ENCODE measurements at places on chromosomes 3 and 15. TPM values are rescaled to one million over a fixed set of nuclear protein-coding genes. Genes with fewer than 3 reads are reported as not detected.

DNA sequence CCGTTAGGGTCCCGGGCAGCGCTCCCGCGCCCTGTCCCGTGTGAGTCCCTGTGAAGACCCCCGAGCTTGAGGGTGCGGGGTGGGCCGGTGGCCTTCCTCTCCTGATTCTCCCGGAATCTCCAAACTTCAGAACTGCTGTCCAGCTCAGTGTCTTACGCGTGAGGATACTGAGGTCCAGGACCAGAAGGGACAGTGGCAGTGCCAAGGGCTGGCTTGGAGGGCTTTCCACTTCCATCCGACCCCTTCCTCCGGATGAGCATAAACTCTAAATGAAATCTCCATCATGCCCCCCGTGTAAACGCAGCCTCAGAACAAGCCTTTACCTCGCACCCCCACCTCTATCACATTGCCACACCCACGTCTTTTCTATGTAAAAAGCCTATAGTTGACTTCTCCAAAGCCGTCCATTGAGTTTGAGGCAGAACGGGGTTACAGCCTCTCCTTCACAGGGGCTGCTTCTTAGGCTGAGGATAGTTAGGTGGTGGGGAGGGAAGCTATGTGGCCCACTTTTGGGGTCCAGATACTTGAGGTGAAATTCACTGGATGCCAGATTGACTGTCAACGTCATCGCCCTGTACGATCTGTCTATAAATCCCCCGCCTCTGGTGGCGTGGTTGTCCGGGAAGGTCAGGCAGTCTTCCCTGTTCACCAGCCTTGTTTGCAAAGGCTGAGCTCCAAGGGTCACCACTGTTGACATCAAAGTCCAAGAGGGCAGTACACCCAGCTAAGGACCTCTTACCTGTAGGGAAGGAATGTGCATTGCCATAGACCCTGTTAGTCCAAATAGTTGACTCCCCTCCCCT lies 1.1 kb downstream of the EDEM1 start:
- no peak for DNase-seq

DNA sequence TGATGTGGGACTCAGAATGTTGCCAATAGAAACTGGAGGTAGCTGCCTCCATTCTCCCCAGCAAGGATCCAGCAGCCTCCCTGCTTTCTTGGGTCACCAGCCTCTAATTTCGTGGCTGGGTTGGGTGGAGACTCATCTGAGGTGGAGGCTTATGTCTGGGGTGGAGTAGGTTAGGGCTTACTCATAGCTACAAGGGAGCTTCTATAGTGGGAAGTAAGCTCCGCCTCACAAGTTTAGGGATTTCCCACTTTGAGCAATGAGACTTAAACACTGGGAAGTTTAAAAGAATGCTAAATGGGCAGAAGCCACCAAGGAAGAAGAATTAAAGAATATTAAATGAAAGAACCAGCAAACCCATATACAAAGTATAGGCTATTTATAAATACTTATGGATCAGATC lies 63.8 kb downstream of the GJD2 start:
- DNase-seq: no peak

CX3CR1 gene
- total RNA-seq: 2.1 TPM

DNA sequence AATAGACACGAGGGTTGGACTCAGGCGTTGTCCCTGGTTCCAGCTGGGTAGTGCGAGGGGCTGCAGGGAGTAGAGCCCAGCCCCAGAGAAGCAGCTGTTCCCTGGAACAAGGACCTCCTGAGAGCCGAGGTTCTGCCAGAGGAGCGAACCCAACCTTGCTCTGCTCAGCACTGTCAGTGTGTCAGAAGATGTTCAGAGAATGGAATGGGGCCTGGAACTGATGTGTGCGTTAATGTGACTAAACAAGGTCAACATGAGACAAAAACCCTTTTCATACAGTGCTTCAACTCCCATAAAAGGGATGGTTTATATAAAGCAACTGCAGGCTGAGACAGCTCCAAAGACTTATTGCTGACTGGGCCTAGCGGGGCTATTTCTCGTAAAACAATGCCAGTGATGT lies 35.5 kb upstream of the HACD2 start:
- DNase-seq: no peak

- DNase-seq: no peak
Observed at GRCh38 chr3:148643389-148643840, 54.3 kb upstream of the AGTR1 start.

- no peak for DNase-seq
Observed at GRCh38 chr3:54901906-54902685, 25.8 kb downstream of the LRTM1 start.

PARP15 gene
- total RNA-seq: 0.51 TPM

DNA sequence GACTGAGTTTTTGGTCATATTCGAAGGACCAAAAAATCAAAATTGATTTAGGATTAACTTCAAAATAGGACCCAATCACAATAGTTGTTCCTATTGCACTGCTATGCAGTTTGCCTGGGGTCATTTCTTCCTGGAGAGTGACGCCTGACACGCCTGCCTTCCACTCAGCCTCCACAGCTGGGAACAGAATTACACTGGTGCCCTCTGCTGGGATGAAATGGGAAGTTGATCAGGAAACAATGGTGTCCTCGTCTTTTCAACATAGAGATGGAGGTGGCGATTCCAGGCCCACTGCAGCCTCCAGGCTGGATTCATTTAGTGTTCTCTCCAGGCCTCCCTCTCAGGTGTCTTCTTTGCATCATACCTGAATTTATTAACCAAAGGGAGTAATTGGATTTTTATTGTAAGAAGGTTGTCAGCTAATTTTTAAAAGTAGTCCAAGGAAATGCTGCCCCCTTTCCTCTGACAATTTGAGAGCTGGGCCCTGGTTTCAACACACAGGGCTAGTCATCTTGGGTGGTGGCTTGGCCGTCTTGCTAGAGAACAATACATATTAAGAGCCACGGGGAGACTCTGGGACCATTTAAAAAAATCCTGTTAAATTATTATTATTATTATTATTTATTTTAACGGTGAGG lies 69.7 kb downstream of the GAP43 start:
- no peak for DNase-seq

CRABP1 gene
- total RNA-seq: not detected

THSD4 gene
- 73.1 TPM for total RNA-seq

DNA sequence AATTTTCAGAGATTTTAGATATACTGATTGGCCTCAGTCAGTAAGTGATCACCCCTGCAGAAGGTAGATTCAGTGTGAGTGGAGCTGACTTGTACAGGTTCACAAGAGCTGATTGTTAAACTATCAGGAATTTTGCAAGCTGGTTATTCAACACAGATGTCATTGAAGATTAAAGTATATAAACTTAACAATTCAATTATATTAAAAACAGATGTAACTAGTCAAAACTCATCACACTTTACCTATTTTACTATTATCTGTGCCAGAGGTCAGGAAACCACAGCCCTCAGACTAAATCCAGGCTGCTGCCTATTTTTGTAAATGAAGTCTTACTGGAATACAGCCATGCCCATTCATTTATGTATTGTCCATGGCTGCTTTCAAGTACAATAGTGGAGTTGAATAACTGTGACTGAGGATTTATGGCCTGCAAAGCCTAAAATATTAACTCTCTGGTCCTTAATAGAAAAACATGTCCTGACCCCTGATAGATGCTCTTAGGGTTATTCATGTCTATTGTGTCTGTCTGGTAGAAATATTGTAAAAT lies 429.3 kb upstream of the PDZRN3 start:
- DNase-seq: no peak

DNA sequence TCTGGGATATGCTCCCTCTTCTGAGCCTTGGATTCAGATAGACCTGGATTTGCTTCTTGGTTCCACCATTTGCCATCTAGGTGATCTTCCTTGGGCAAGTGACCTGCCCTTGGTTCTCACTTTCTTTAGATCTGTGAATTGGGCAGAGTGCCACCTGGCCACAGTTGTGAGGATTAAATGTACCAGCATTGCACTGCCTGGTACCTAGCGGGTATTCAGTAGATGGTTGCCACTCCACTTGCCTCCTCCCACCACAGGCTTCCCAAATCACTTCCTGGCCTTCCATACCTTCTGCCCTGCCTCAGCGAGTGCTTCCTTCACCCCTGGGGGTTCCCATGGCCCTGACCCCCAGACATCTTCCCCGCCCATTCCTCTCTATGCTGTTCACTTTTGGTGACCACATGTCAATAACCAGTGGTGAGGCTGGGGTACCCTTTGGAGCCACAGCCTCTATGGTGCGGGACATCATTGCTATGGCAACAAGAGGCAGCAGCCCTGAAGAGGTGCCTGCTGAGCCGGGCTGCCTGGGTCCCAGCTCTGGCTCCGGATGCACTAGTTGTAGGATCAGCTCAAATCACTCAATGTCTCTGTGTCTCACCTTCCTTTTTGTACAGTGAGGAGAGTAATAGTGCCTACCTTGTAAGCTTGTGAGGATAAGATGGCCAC lies 40.5 kb downstream of the CMTM7 start:
- no peak for DNase-seq

DNA sequence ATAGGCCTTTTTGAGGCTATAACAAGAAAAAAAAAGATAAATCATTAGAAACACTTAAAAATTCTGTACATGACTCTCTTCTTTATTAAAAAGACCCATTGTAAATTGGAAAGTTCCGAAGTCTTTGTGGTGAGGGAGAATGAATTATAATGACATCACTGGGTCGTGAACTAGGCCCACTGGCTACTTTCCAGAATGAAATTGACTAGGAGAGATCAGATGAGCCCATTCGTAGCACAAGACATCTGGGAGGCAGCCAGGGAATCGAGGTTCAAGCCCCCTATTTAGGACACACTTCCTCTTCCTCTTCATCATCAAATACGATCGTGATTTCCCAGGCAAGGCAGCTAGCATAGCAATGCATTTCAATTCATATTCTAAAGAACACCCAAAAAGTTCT lies 889.8 kb upstream of the NR2F2 start:
- DNase-seq: no peak

DNA sequence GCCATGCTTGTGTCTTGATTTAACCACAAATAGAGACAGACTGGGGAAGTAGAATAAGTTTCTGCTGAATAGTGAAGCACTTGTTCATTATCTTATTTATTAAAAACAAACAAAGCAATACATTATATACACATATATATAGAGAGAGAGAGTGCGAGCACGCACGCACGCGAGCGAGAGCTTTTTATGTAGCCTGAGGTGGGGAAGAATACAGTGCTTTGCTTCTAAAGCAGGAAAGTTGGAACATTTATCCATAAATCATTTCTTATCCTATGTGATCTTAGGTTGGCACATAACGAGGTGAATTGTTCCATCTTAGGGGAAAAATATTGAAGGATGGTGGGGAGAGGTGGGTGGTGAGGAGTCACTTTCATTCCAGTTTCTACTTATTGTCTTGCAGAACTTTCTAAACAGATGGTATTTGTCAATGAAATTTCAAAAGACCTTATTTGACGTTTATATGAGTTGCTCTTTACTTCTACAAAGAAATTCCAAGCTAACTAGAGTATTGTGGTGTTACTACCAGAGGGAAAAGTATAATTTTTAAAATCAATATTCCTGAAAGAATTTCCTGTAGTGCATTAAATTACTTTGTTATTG lies 110.0 kb downstream of the ATG7 start:
- no peak for DNase-seq

GRCh38 chr3:151282921-151283320 lies 4.6 kb upstream of the P2RY14 start:
- no peak for DNase-seq

GRCh38 chr3:142088522-142088921 lies 60.8 kb downstream of the TFDP2 start:
- no peak for DNase-seq

TSPAN3 gene
- total RNA-seq: 98.3 TPM

DNA sequence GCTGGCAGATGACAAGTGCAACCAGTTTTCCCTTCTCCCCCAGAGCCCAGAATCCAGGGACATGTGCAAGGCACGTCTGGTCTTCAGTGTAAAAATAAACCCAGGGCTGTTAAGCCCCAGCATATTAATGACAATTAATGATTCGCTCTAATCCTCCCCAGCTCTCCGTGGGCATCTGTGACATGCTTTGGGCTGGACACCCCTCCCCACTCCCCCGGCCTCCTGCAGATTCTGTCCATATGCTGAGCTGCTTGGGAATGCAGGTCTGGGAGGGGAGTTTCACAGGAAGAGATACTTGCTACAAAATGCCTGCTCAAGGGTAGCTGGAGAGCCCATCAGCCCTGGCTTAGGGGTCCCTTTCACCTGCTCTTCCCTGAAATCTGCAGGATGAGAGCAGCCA lies 43.0 kb upstream of the NTRK3 start:
- DNase-seq: no peak

SATB1 gene
- 41.6 TPM for total RNA-seq

SCG5 gene
- not detected for total RNA-seq

SH3BP5 gene
- total RNA-seq: 11.7 TPM

DNA sequence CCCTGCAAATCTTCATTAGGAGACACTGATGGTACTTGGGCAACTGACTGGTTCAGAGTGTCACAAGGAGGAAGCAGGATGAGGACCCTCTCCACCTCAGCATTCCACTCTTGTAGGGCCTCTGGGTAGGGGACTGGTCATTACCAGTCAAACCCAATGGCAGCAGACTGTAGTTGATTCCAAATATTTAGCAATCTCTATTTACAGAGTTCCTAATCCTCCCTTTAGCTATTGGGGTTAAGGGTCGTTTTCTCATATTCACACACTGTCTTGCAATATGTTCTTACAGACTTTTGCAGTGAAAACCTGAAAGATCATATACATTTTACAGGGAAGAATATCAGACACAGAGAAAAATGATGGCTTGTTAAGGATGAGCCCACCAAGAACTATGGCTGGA lies 397.7 kb downstream of the GAP43 start:
- no peak for DNase-seq

DNA sequence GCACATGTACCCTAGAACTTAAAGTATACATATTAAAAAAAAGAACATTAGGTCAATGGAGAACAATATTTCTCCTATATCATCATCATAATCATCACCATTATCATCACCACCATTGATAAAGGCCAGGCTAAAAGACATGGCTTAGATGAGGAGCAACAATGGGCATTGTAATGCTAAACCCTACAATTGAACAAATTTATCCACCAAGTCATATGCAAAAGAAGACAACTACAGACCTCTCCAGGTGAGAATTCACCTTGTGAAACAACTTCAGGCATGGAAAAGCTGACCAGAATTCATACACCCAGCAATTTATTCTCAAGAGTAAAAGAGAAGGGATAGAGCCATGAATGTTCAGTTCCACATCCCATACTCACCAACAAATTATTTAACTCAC lies 46.3 kb upstream of the BBX start:
- no peak for DNase-seq

DNA sequence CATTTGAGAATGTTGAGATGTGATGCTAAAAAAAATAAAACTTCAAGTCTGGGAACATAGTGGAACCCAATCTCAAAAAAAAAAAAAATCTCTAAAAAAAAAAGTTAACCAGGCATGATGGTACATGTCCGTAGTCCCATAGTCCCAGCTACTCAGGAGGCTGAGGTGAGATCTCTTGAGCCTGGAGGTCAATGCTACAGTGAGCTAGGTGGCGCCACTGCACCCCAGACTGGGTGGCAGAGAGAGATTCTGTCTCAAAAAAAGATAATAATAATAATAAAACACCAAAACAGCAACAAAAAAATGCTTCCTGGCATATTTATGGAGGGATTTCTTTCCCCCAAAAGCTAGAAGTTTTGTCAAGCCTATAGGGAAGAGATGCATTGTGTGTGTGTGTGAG lies 361.6 kb downstream of the ROBO1 start:
- DNase-seq: no peak

- DNase-seq: no peak
Observed at GRCh38 chr15:101103598-101103997, 148.2 kb downstream of the CHSY1 start.

PPP1R14D gene
- total RNA-seq: not detected
